ENCODE measurements at places on chromosomes 3 and 15.

GRCh38 chr3:123540285-123540684, 44.6 kb downstream of the HACD2 start:
- DNase-seq = no peak

DNA sequence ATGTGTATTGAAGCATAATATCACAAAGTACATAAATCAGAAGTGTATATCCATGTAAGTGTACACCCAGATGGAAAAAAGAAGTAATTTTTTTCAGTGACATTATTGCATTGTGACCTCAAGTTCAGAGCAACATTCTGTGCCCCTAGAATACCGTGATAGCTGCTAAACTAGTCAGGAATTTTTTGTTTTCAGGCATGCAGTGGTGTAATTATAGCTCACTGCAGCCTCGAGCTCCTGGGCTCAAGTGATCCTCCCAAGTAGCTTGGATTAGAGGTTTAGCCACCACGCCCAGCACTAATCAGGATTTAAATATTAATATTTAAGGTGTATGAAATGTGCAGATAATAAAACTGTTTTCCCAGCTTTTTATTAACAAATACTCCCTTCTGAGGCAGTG, 25.5 kb downstream of the SEC62 start:
- DNase-seq = no peak

- DNase-seq = no peak
Measured at GRCh38 chr3:128367761-128368160, 98.9 kb downstream of the DNAJB8 start.

DNA sequence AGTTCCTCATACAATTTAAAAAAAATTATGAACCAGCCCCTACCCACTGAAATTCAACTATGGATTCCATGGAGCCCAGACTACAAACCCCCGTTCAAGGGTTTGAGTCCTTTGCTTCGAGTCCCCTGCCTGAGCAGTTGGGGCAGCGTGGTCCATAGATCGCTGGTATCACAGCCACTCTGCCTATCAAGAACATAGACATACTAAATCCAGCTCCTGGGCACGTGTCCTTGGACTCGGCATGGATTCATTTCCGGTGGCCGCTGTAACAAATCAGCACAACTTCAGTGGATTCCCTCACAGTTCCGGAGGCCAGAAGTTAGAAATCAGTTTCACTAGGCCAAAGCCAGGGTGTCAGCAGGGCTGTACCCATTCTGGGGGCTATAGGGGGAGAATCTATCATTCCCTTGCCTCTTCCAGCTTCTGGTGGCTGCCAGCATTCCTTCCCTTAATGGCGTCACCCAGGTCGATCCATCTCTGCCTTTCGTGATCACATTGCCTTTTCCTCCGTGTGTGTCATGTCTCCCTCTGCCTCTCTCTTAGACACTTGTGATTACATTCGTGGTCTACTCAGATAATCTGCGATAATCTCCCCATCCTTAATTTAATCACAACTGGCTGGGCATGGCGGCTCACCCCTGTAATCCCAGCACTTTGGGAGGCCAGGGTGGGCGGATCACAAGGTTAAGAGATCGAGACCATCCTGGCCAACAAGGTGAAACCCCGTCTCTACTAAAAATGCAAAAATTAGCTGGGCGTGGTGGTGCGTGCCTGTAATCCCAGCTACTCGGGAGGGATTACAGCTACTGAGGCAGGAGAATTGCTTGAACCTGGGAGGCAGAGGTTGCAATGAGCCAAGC, 4.6 kb upstream of the TMEM44 start:
- DNase-seq = no peak

DNA sequence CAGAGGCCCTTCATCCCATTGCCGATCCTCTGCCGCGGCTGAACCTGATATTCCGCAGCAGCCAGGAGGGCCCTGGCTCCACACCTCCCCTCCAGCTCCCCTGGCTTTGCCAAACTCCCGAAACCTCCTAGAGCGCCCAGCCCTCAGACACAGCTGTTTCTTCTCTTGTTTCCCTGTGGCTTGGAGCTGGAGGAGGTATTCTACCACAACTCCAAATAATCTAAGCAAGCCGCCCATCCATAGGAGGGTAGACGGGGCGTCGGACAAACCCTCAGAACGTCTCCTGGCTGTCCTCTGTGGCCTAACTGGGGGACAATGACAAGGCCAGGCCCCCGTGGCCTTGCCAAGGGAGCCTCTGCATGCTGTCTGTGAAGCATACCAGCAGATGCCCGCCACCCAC, 10.4 kb downstream of the PLA2G4D start:
- no peak for DNase-seq

DNA sequence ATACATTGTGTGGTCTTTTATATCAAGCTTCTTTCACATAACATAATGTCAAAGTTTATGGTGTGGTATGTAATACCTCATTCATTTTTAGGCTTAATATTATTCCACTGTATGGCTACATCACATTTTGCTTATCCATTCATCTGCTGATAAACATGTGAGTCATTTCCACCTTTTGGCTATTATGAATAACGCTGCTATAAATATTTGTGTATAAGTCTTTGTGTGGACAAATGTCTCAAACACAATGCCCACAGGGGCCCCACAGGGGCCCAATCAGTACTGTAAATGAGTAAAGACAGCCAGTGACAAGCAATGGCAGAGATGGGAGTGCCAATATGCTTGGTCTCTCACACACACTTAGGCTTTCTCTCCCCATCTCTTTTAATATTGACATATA, 54.2 kb downstream of the PIK3R4 start:
- DNase-seq = no peak

DNA sequence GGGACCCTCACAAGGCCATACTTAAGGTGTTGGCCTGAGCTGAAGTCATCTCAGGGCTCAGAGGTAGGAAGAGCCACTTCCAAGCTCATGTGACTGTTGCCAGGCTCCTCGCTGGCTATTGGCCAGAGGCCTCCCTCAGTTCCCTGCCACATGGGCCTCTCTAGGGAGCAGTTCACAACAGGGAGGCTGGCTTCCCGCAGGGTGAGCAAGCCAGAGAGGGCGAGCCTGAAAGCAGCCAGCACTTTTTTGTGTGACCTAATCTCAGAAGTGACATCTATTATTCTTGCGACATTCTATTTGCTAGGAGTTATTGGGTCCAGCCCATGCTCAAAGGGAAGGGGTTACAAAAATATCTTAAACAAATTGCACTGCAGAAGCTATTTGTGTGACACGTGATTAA, 201.4 kb downstream of the SSR3 start:
- no peak for DNase-seq

- no peak for DNase-seq
Measured at GRCh38 chr3:161016417-161017313, 88.5 kb downstream of the B3GALNT1 start.

DNA sequence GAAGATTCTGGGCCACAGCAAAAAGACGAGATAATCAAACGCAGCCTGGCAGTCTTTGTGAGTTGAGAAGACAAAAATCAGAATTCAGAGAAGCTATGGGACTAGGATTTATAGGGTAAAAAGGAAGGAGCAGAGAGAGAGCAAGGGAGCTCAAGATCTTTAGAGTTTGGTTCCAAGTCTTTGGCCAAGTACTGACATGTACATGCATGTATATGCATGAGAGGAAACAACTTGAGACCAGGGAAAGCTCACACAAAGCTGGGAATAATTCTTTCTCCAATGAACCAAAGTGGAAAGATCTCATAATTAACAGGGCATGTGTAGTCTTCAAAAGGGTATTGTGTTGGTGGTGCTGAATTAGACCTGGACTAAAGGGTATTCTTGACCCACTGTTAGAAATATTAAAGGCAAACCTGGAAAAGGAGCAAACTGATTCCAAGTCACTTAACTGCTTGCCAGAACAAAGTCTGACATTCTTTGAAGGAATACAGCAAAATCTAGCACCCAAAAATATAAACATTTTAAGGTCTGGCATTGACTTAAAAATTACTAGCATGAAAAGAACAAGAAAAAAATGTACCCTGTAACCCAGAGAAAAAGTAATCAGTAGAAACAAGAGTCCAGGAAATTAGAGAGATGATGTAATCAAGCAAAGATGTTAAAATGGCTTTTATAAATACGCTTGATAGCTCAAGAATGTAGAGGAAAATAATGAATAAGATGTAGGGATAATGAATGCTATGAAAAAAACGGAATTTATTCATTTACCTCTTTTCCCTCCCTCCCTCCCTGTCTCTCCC, 226.0 kb upstream of the CGNL1 start:
- DNase-seq = no peak

GRCh38 chr3:16478516-16478915, 35.0 kb downstream of the RFTN1 start:
- no peak for DNase-seq

- DNase-seq = no peak
Measured at GRCh38 chr15:98580572-98580971, 67.8 kb upstream of the IGF1R start.

DNA sequence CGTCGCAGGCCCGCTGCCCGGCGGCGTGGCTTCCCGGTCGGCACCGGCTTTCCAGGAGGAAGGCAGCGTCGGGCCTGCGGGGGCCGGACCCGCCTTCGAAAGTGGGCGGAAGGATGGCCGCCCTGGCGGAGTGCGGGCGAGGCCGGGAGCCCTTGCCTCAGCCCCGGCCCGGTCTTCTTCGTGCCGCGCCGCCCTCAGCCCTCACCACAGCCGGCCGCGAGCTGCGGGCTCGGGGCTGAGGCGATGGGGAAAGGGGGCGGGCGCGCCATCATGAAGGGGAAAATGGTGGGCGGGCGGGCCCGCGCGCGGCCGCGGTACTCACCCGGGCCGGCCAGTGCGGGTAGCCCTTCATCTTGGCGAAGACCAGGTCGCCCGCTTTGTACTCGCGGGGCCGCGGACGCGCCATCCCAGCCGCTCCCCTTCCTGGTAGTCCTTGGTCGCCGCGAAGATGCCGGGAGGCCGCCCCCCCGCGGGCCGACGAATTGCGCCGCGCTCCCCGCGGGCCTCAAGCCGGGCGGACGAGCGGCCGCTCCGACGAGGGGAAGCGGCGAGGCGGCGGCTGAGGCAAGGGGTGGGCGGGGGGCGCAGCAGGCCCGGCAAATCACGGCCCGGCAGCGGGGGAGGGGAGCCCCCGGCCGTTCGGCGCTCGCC, 489 bp downstream of the HDGFL3 start:
- DNase-seq = no peak

DNA sequence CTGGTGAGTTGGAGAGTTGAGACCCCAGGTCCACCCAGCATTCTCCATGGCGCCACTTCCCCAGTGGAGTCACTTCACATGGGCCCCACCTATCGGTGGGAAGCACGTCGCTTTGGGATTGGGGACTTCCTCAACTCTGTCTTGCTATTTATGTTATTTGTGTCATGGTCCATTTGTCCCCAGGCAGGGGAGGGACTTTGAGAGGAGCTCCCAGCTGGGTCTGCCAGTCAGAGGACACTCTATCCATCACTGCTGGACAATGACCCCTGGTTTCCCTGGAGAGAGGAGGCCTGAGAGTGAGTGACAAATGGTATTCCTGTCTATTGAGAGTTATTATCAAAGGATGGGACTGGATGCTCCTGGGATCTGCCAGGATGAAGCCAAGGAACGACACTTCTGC, 127.6 kb downstream of the RAB11A start:
- no peak for DNase-seq

DNA sequence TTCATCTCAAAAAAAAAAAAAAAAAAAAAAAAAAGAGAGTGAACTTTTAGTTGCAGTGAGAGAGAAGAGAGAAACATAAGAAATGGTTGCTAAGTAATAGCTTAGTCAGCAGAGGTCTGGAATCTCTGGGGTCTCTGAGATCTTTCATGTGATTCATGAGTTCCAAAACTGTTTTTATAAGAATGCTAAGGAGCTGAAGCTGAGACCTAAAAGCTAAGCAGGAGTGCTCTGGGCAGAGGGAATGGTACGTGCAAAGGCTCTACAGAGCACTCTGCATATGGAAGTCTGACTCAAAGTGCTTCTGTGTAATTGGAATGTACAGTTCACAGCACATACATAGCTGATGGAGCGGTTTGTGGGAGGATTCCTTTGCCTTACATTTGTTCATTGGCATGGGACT, 66.3 kb upstream of the LRIG1 start:
- DNase-seq = no peak

- DNase-seq = peak; percentile 93
Measured at GRCh38 chr3:196739671-196740480, at the start of gene PAK2. TSS of gene PAK2 (plus strand) at chr3:196739857. CDS start at chr3:196782647, 42,790 bp downstream.

GRCh38 chr3:38154033-38154494, 11.3 kb upstream of the OXSR1 start:
- no peak for DNase-seq

DNA sequence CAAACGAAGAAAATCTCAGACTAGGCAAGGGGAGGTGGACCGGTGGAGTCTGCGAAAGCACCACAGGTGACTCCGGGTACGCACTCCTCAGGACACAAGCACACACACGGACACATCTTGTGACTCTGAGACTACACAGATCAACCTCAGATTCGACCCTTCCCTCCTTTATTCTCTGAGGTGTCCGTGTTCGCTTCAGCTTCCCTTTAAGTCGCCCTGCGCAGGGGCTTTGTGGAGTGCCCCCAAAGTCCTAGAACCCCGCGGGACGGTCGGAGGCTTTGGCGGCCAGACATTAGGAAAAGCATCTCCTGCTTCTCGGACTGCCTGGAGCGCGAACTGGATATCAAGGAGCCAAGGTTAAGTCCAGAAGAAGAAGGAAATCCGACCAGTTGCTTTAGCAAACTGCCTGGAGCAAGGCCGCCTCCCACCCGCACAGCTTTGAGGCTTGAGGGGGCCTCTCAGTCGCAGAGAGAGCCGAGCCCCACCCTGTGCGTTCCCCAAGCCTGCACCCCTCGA, 730 bp downstream of the DGKG start:
- no peak for DNase-seq

GRCh38 chr15:64288577-64288976, 67.4 kb downstream of the CSNK1G1 start:
- no peak for DNase-seq

DNA sequence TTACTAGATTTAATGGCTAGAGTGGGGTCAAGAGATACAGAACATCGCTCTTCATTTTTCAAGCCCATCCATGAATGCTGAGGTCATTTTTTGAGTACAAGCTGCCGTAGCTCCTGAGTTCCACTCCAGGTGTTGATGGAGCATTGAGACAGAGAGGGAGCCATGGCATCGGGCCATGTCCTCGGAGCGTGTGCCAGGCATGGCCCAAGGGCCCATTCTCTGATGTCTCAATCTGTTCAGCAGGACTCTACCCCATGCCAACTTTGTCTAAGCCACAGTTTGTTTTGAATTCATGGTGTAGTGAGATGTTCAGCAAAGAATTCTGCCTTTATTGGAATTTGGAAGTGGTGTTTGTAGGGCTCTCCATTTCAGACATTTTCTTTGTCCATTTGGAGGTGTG, 110.5 kb upstream of the ADAMTS9 start:
- DNase-seq = no peak

DNA sequence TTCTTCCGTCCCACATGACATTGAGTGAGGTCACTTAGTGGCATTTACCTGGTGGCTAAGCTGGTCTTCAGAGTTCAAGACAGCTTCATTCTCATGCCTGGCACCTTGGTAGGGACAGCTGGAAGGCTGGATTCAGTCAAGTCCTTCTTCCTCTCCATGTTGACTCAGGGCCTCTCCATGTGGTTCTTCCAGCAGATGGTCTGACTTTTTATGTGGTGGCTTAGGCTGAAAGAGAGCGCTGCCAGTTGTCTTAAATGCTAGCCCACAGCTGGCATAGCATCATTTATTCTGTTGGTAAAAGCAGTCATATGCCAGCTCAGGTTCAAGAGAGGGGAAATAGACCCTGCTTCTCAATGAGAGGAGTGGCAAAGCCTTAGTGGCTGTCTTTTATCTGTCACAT, 53.0 kb upstream of the CTDSPL start:
- no peak for DNase-seq

- peak; percentile 26 for DNase-seq
Measured at GRCh38 chr3:66499881-66500575, 794 bp downstream of the LRIG1 start.

Measured in T-helper 17 cell (primary cell).